Psoas muscle (tissue), 8 donors: ENCODE measurements at places on chromosomes 3 and 15.
A peak's percentile ranks its signal among the peaks of the same experiment; 100 is the strongest.

DNA sequence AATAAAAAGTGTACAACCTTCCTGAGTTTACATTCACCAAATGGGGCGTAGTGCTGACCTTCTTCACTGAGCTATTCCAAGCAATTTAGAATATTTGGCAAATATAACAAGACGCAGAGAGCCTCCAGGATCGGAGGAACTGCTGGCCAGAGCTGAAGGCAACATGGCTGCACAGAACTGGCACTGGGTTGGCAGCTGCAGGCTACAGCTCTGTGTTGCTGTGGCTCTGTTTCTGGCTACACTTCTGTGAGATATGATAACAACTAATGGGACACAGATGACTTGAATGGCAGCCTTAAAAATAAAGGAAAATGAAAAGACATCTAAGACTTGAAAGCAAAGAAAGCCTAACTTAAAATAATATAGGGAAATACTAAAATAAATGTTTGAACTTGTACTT, 10.8 kb upstream of the SLC6A20 start:
- no peak for DNase-seq

GRCh38 chr3:50604628-50605588, 6.7 kb downstream of the CISH start:
- peak; percentile 84 for DNase-seq

DNA sequence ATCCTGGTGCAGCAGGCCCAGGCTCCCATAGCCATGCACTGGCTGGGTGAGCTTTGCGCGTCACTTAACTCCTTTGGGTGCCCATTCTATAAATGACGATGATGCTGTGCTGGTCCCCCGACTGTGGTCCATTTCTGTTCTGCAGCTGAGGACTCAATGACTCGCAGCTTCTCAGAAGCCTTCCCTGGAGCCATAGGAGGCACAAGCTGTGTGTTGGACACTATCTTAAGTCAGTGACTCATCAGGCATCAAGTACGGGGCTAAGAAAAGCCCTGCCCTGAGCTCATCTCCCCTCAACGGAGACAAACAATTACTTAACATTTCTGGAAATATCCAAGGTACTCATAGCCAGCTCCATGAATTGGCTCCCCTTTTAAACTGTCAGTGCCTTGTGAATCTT, 13.8 kb upstream of the MUSTN1 start:
- peak; percentile 78 for DNase-seq

DNA sequence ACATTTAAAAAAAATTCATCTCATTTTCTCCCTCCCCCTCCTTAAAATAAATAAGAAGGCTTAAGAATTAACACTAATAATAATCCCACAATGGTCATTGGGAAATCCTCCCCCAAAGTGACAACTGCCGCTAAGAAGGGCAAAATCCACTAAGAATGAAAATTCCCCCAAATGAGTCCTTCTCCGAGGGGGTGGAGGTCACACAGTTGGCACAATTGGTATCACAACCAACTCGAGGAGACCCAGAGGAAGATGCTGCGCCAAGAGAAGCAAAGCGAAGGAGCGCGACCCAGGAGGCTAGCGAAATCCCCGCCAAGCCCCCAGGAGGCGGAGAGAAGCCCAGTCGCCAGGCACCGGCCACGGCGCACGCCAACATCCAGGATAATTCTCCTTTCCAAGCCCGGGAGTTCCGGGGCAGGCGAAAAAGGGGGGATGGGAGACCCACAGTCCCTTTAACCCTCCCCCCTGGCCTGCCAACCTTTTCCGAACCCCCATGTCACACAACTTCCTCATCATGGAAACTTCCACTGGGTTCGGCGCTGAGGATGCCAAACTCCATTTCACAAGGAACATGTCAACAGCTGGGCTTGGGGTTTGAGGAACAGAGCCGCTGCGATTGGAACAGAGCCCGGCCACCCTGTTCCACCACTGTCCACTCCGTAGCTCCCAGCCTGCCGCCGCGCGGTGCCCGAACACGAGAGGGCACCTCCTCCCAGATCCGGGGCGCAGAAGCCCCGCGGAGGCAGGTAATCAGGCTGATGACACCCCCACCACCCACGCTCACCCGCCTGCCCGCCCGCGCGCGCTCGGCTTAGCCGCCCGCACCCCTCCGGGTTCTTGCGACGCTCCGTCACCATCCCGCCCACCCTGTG, 668 bp downstream of the THRB start:
- DNase-seq = peak; percentile 86

GRCh38 chr3:195366200-195366925, 76.5 kb downstream of the ACAP2 start:
- DNase-seq = no peak

DNA sequence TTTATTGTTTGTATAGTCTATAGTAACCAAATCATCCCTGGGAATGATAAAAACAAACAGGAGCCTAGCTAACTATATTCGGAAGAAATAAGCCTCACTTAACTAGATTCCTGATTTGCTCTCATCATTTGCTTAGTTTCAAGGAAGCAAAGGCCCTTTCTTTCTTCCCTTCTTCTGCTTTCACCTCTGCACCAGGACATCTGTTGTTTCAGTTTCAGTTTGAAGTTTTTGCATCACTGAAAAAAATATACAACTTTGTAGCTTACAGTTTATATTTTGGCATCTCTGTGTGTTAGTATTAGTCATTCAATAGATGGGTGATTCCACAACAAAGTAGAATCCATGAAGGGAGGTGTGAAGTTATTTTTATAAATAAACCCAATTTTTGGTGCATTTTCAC, 113.6 kb upstream of the SNTN start:
- DNase-seq = no peak

DNA sequence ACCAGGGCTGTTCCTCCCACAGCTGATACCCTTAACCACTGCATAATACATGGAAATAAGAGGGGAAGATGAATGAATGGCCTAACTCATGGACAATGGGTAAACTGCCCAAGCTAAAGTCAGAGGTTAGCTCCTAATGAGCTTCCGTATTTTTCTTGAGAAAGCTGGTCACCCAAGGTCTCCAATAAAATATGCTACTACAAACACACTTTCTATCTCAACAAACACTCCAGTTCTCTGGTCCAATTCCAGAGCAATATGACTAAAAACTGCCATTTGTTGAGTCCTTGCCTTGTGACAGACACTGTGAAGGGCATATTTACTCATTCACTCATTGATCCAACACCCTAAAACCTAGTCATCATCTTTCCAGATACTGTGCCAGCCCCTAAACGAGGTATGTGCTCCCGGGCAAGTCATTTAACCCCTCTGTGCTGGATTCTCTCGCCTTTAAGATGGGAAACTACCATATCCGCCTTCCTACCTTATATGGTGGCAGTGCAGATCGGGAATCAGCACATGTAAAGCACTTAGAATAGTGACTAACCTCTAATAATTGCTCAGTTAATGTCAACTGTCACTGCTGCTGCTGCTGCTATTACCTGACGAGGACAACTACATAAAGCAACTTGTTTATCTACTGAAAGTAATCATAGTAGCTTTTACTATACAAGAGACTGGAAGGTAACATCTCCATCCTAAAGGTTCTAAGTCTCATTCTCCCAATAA, 89.1 kb downstream of the XXYLT1 start:
- no peak for DNase-seq

DNA sequence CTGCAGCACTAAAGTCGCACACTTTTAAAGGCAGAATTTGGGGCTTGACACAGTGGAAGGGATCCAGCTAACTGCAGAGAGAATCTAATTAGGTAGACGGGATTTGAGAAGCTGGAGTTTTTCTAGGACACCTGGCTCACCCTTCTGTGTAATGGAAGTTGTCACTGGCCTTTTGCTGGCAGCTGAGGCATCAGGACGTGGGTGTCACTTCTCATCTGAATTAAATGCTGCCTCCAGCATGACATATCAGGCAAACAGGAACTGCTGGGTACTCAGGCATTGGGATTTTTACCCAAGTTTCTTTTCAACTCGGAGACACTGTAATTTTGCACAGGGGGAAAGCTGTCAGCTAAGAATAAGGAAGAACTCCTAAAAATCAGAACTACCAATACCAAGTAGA, 861.9 kb upstream of the ARPP21 start:
- DNase-seq = no peak

DNA sequence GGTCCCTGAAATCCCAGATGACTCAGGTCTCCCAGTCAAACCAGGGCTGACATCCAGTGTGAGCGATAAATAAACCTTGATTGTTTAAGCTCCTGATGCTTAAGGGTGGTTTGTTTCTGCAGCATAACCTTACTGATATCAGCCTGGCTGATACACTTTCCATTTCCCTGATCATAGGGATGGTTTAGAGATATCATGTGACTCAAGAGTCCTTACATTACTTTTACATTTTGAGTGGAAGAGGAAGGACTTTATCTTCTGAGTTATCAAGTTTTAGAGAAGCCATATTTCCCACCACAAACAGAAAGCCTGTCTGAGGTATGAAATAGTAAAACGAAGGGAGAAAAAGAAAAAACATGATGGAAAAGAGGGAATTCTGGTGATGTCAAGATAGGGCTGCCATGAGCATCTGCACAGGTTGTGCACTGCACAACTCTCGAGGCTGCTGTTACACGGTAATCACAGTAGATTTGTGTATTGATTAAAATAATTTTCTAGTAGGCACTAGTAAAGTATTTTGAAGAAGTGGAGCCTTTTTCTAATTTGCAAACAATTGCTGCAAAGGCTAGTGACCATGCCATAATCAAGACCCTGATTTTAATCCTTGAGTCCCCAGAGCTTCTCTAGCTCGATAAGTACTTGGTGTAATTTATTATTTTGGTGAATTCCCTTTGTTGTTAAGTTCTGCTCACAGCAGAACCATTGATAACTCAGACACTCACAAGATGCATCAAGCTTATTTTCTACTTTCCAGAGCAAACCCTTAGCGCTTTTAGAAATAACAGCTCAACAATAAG, 34.1 kb upstream of the FBLN2 start:
- no peak for DNase-seq

GRCh38 chr15:96959501-96959900, 629.0 kb downstream of the NR2F2 start:
- no peak for DNase-seq

DNA sequence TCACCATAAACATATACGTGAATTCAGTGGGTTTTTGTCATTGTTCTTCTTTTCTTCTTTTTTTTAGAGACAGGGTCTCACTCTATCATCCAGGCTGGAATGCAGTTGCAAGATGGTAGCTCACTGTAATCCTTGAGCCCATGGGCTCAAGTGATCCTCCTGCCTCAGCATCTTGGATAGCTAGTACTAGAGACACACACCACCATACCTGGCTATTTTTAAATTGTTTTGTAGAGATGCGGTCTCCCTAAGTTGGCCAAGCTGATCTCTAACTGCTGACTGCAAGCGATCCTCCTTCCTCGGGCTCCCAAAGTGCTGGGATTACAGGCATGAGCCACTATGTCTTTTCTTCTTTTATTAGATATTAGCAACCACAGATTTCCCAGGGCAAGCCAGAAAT, 220.6 kb downstream of the NLGN1 start:
- DNase-seq = no peak

DNA sequence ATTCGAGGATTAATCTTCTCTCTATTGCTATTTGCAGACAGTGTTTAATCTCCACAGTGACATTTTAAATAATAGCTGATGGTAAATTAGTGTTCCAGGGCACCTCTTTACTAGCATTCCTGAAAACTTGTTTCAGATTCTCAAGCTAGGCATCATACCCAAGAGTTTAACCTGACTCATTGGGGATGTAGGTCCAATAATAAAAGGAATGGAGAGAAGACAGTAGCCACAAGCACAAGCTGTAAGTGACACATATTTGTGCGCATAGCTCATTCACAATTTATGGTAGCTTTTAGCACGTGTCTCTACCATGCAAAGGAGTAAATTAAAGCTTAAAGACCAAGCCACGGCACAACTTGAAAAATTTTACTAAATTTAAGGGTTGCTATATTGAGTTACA, 171.3 kb upstream of the FAM3D start:
- no peak for DNase-seq

- no peak for DNase-seq
Observed at GRCh38 chr15:43440721-43441281, 52.2 kb downstream of the TP53BP1 start.

GRCh38 chr15:38192496-38192895, 60.1 kb upstream of the SPRED1 start:
- no peak for DNase-seq

GRCh38 chr3:45309876-45310275, 78.5 kb upstream of the LARS2 start:
- no peak for DNase-seq

GRCh38 chr3:153003441-153003840, 158.6 kb upstream of the RAP2B start:
- no peak for DNase-seq

DNA sequence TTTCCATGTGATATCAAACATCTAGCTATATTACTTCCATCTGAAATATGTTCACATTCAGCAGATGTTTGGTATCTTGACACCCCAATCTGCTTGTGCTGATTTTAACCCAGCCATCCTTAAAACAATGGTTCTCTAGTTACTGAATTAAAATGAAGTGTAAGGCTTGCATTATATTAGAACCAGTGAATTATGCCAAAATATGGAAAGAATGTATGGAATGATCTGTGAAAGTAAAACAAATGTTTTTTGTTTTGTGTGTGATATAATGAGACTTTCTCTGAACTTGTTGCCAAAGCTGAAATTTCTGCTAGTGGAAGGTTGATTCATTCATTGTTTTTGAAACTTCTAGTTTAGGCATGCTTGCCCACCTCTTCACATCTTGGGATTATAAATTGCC, 317.1 kb downstream of the MEX3B start:
- no peak for DNase-seq

DNA sequence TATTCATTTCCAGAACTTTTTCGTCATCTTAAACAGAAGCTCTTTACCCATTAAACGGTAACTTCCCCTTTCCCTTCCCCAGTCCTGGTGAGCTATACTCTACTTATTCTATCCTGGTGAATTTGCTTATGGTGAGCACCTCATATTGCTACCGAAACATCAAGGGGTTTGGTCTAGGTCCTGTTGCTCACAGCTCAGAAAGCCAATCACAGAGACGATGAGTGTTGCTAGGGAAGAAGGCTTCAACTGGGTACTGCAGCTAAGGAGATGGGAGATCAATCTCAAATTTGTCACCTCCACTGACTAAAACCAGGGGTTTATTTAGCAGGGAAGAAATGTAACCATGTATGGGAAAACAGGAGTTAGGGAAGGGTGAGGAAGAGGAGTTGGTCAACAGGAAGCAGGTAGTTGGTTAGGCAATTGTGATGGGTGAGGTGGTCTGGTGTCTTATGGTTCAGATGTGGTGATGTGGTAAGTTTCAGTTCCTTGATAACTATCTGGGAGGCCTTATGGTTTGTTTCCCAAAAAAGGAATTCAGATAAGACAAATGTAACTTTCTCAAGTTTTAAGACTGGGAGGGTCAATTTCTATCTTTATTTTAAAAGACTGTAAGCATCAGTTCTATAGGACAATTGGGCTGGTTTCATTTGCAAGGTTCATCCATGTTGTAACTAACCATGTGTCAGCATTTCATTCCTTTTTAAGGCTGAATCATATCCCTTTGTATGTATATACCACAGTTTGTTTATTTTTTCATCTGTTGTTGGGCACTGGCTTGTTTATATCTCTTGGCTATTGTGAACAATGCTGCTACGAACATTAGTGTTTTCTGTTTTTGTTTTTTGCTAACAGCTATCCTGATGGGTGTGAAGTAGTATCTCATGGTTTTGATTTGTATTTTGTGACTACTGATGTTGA, 24.3 kb downstream of the ARHGAP11B start:
- no peak for DNase-seq

GRCh38 chr3:70606018-70606417, 293.6 kb upstream of the MDFIC2 start:
- no peak for DNase-seq

GRCh38 chr15:95975212-95975611, 355.3 kb upstream of the NR2F2 start:
- no peak for DNase-seq

- DNase-seq = no peak
Observed at GRCh38 chr15:26561130-26561529, 211.7 kb downstream of the GABRB3 start.

GRCh38 chr3:117920253-117920898, 1114.3 kb downstream of the IGSF11 start:
- no peak for DNase-seq
